ENCODE measurements at places on chromosomes 11 and 22.

- DNase-seq: no peak
Measured at GRCh38 chr11:68090706-68091105, 30.5 kb downstream of the CHKA start.

- DNase-seq: no peak
Measured at GRCh38 chr11:73810637-73811036, 23.0 kb downstream of the MRPL48 start.

DNA sequence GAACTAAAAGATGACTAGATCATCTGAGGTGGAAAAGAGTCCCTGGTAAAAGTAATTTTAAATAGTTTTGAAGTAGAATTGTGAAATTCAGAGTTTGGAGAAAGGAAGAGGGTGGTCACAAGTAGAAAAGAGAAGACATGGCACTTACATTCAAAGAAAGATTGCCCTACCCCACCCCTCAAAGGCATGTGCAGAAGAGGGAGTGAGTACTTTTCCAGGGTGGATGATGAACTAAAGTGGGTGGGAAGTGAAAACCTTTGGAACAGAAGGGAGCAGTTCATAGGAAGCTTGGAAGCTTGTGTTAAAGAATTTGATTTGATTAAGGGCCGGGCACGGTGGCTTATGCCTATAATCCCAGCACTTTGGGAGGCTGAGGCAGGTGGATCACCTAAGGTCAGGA is 23.6 kb downstream of the SREBF2 start:
- DNase-seq: no peak

DNA sequence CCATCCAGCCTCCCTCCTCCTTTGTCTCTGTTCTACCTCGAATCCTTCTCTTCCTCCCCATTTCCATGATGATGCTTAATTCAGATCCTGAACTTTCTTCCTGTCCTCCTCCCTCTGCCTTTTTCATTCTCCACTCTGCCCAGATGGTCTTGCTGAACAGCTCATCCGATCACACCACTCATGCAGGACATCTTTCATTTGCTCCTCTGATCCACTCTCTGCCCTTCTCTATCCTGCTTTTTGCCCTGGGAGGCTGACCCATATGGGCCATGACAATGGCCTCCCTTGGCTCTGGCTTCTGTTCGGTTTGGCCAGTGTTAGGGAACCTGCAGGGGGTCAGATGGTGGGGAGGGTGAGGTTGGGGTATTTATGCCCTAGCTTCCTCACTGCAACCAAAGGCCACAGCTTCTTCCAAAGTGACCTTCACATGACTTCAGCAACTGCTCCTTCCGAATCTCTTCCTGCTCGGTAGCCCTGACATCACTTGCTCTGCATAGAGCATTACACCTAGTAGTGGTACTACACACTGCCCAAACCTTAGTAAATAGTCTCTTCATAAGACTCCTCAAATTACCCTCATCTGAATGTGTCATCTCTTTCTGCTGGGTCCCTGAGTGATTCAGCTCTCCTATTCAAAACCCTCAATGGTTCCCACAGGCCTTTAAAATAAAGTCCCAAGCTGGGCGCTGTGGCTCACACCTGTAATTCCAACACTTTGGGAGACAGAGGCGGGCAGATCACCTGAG is 32.7 kb upstream of the MICAL2 start:
- DNase-seq: no peak

GRCh38 chr22:17120281-17120680 is 879 bp downstream of the TMEM121B start:
- DNase-seq: peak; percentile 60

- DNase-seq: no peak
Measured at GRCh38 chr11:33227578-33228261, 29.5 kb upstream of the HIPK3 start.

- no peak for DNase-seq
Measured at GRCh38 chr22:40408718-40409612, 38.6 kb downstream of the SGSM3 start.

DNA sequence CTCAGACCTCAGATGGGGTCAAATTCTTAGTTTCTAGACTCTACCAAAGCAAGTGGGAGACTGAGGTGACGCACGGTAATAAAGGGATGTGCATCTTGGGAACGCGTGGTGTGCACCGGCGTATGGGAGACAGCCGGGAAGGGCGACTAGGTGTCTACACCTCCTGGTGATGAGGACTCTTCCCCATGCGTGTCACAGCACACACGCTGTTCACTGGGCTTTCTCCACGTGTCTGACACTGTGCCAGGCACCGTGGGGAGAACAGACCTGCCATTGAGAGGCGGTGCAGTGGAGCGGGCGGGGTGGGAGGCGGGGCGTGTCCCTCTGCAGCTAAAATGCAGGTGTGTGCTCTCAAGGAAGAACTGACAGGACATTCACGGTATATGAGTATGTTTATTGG is 5.3 kb downstream of the FXYD6 start:
- no peak for DNase-seq

- no peak for DNase-seq
Measured at GRCh38 chr11:93936460-93936859, 84.7 kb upstream of the HEPHL1 start.

GRCh38 chr22:29146091-29146560 is 59.6 kb upstream of the EMID1 start:
- no peak for DNase-seq

GRCh38 chr11:66479394-66480116 is 679 bp upstream of the DPP3 start:
- no peak for DNase-seq

DNA sequence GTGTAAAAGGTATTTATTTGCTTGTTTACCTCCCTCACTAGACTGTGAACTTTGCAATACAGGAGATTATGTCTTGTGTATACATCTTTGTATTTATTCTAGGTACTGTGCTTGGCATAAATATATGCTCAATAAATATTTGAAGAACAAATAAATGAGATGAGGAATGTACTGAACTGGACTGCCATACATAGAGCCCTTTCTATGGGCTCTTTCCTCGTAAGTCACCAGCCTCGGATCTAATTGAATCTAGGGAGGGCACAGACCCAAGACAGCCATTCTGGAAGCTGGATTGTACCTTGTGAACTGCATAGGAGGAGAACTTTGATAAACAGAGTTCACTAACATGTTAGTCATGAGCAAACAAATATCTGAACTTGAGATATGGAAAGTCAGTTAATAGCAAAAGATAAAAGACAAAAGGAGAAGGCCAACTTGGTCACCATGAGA is 503.9 kb downstream of the INSC start:
- DNase-seq: no peak

DNA sequence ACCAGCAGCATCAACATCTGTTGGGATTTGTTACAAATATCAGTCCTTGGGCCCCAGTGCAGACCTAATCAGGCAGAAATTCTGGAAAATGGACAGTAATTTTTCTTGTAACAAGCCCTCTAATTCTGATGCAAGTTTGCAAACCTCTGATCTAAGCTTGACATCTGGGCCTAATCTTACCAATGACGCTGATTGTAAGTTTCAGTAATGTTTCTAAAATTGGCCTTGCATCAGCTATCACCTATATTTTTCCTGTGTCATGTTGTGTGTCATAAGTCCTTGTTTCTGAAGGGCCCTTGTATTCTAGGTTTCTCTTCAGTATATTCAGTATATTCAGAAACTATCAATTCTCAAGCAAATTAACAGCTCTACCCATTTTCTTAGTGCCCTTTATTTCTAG is 36.4 kb downstream of the ZNF215 start:
- no peak for DNase-seq

- DNase-seq: no peak
Measured at GRCh38 chr22:19066531-19067271, 55.5 kb downstream of the DGCR2 start.

GRCh38 chr11:55503449-55503848 is 50.8 kb upstream of the OR4C15 start:
- DNase-seq: no peak

GRCh38 chr11:3638513-3638912 is 3.3 kb downstream of the ART5 start:
- no peak for DNase-seq

DNA sequence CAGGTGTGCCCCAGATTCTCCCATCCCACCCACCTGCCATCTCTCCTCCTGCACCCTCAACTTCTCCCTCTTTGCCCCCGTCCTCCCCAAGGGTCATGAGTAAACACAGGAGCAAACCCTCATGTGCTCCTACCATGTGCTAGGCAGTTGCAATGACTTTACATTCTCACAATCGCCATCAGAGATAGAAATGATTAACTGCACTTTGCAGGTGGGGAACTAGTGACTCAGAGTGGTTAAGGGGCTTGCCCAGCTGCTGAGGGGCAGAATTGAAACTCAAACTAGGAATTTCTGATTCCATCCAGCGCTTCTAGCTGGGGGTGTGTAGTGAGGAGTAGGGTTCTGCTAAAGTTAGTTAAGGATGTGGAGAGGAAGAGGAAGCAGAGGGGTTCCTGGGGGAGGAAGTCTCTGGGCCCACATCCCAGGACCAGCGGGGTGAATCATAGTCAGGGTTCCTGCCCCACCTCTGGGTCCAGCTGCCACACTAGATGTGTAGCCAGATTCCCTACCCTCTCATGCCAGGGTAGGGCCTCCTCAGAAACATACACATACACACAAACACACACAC is 16.0 kb upstream of the PRG2 start:
- DNase-seq: peak; percentile 57

DNA sequence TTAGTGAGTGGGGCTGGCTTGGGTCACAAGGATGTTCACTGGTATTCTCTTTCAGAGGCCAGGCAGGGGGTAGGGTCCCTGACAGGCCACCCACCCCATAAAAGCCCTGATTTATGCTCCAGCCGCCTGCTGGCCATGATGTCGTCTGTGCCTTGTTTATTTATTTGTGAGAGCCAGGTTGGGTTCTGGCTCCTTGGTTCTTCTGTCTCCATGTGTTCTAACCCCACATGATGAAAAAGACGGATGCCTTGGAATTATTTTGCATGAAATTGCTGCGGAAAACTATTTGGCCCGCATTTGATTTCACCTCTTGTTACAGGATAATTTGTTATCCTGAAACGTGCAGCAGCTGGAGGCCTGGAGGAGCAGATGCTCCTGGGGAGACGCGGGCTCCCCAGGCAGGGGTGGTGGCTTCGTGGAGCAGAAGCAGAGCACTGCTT is 46.3 kb upstream of the WNT11 start:
- no peak for DNase-seq

- no peak for DNase-seq
Measured at GRCh38 chr22:50232481-50233151, 12.2 kb downstream of the TUBGCP6 start.

Data from activated naive CD4-positive, alpha-beta T cell treated with anti-CD3 and anti-CD28 coated beads, Interleukin-2, amount 50 U/mL, for 16 hours (primary cell).